Muscle of arm (tissue), 14 donors: ENCODE measurements at places on chromosomes 7 and 10. TPM values are rescaled to one million over a fixed set of nuclear protein-coding genes. Genes with fewer than 3 reads are reported as not detected.
A peak's percentile ranks its signal among the peaks of the same experiment; 100 is the strongest.

The SCART1 gene
- 1.2 TPM for polyA plus RNA-seq

The CC2D2B gene
- 0.81 TPM for polyA plus RNA-seq

The PRLHR gene
- polyA plus RNA-seq, result not detected

The MACC1 gene
- polyA plus RNA-seq, result 0.07 TPM

The MRPL32 gene
- polyA plus RNA-seq, result 37.2 TPM

The H2BK1 gene
- not detected for polyA plus RNA-seq

The GRID1 gene
- 5.8 TPM for polyA plus RNA-seq

The GTPBP4 gene
- 47.5 TPM for polyA plus RNA-seq

The SKIDA1 gene
- polyA plus RNA-seq, result 2.4 TPM

The FOXI2 gene
- polyA plus RNA-seq, result 0.36 TPM

The HABP2 gene
- 0.31 TPM for polyA plus RNA-seq

The CALD1 gene
- polyA plus RNA-seq, result 122 TPM

The FOXP2 gene
- 12.8 TPM for polyA plus RNA-seq

The TRPV5 gene
- 0.05 TPM for polyA plus RNA-seq

The TYW1B gene
- 6.8 TPM for polyA plus RNA-seq

DNA sequence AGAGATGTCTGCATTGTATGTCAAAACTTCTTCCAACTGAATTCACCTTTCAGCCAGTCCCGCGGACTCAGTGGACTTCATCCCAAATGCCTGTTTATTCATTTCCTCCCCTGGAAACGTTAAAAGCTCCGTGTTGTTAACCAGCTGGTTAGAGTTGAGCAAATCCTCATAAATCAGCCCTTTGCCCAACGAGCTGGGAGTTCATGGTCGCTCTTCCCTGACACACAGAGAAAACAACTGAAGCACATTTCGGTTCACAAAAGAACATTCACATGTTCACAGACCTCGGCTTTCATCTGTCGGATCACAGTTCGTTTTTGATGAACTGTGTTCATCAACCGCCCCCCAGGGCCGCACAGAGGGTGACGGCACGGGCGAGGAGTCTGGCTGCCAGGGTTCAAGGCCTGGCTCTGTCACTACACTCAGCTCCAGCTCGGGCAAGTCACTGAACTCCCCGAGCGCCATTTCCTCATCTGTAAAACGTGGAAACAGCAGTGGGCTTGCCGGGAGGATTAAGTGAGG lies 62.6 kb downstream of the GLI3 start:
- no peak for DNase-seq

- DNase-seq, result peak; percentile 46
Observed at GRCh38 chr7:68321776-68322496, 1276.3 kb upstream of the AUTS2 start.

- peak; percentile 84 for DNase-seq
Observed at GRCh38 chr7:45923290-45923689, 2.2 kb upstream of the IGFBP3 start.

- no peak for DNase-seq
Observed at GRCh38 chr10:120600871-120601649, 144.0 kb downstream of the PLPP4 start.

GRCh38 chr7:17532861-17533404 lies 234.5 kb downstream of the AHR start:
- DNase-seq, result no peak

DNA sequence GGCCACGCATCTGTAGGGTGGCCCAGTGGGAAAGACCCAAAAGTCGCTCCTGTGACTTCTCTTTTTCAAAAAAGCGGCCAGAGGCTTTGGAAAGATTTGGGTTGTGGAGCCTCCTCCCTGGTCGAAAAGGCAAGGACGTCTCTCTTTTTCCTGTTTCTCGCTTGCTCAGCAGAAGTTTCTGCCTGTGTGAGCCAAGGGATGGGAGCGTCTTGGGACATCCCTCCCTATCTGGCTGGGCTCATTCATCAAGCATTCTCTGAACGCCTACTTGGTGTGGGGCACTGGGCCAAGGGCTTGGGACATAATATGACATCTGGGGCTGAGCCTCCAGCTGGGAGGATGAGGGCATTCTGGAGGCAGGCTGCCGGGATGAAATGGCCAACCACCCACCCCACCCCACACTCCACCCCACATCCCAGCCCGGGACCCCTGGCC lies 120.9 kb downstream of the C10orf105 start:
- peak; percentile 48 for DNase-seq

DNA sequence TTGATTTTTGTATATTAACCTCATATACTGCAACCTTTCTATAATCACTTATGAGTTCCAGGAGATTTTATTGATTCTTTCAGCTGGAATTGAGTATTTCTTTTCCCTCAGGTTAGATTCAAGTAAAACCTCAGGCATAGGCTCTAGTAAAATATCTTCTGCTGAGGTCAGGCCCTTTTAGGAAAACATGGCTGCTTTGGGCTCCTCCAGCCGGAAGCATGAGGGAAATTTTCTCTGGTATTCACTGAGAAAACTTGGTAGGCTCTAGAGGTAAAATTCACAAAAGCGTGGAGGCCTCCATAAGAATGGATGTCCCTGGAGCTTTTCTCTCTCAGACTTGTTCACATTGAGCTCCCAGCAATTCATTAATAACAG lies 56.7 kb downstream of the AKR1E2 start:
- no peak for DNase-seq

DNA sequence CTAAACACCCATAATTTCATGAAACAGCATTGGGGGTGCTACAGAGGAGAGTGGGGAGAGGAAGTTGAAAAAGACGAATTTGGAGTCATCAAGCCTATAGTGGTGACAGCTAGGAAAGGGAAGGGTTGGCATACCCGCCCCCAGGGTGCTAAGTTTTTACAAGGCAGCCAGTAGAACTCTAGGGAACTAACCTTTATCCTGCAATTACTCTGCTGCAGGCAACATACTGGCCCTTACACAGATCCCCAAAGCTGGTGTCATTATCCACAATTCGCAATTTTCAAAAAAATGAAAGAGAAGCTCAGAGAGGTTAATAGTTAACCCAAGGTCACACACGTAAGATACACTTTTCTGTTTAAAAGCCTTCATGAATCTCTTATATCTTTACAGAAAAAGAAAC lies 14.2 kb upstream of the SLC35B4 start:
- DNase-seq, result no peak

DNA sequence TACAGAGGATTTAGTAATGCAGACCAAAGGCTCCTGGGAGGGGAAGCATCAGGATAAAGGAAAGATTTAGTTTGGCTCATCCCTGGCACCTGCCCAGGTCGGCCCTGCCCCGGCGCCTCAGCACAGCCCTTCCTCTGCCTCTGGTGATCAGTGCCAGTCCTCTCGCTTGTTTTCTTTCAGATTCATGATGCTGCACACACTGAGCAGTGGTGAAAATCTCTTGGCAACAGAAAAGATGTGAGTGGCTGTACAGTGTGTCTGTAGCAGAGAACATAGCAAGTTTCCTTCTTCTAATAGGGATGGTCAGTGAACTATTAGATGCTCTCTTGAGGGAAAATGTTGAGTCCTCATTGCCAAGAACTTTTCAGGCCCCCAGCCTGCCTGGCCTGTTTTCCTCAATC lies 994.1 kb downstream of the KCNMA1 start:
- DNase-seq, result peak; percentile 44

- no peak for DNase-seq
Observed at GRCh38 chr10:27747096-27747451, 1.5 kb upstream of the MKX start.

DNA sequence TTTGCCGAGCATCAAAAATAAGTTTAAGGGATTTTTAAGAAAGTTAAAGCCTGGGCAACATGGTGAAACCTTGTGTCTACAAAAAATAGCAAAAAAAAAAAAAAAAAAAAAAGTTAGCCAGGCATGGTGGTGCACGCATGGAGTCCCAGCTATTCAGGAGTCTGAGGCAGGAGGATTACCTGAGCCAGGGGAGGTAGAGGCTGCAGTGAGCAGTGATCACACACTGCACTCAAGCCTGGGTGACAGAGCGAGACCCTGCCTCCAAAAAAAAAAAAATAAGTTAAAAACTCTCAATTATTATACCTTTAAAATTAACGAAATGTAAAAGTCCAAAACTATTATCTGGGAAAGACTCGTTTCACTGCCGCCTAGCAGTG lies 35.0 kb upstream of the DAGLB start:
- no peak for DNase-seq

DNA sequence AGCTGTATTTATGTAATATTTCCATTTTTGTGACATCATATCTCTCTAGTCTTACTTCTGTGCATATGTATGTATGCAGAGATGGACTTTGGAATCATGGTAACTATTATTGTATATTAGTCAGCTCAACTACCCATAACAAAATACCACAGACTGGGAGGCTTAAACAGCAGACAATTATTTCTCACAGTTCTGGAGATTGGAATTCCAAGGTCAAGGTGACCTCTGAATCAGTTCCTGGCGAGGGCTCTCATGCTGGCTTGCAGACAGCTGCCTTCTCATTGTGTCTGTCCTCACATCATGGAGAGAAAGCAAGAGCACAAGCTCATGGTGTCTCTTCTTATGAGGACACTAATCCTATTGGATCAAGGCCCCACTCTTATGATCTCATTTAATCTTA lies 79.1 kb downstream of the RAMP3 start:
- no peak for DNase-seq

DNA sequence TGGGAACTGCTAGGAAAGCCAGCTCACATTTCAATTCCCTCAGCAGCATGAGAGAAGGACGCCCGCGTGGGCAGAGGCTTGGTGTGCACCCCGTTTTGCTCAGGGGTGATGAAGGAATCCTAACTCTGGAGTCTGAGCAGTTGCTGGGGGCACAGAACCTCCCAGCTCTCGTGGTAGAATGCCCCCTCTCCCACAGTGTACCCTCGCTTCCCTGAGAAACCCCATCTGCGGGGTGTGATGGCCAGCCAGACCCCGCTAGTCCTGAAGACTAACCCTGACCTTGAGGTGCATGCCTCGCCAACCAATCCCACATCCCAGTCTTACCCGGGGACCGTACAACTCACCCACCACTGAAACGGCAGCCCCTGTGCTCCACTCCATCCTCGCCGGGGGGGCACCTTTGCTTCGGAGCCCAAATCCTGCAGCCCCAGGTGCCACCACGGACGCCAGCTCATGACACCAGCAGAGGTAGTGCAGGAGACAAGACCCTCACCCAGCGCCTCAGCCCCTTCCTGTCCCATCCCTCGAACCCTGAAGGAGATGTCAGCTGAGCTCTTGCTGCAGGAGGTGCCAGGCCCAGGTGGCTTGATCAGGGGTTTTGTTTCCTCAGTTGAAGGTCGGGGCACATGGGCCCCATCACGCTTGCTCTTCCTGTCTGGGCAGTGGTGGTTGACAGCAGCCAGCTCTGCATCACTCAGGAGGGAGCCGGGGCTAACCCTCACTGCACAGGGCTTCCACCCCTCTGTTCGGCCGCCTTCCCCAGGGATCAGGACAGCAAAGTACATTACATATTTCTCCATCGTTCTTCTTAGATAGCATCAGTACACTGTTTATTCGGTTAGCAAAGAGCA lies 236.5 kb downstream of the MGMT start:
- DNase-seq, result no peak

DNA sequence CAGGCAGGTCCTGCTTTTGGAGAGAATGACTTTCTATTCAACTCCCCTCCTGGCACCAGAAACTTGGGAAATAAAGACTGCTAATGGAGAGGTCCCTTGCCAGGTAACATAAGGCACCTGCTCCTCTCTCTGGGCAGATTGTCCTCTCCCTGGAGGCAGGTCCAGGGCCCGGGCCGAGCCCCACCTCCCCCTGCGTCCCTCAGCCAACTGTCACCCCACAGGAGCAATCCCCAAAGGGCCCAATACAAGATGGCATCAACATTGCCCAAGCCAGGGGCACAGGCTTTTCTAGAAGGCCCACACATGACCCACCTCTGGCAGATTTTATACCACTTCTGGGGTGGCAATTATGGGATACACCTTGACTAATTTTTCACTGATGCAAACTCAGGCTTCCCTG lies 145.2 kb downstream of the HERPUD2 start:
- DNase-seq, result no peak

DNA sequence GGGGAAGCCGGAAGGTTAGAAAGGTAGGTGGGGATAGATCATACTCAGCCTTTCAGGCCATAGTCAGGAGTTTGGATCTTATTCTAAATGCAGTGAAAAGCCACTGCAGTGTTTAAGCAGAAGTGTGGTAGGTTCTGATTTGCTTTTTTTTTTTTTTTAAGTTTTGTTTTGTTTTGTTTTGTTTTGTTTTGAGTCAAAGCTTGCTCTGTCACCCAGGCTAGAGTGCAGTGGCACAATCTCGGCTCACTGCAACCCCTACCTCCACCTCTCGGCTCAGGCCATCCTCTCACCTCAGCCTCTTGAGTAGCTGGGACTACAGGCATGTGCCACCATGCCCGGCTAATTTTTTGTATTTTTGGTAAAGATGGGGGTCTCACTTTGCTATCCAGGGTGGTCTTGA lies 23.5 kb downstream of the RHOBTB1 start:
- DNase-seq, result no peak

DNA sequence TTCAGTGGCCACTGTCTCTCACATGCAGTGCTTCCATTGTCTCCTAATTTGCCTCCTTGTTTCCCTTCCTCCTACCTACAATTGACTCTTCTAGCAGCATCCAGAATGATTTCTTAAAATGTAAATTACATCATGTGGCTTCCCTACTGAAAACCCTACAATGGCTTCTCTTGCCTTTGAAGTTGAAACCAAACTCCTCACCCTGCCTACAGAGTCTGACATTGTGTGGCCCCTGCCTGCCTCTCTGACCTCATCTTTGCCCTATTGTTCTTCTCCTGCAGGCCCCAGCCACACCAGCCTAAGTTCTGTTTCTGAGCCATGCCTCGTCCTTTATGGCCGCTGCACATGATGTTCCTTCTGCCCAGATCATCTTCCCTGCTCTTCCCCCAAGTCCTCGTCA lies 35.8 kb upstream of the CDK1 start:
- DNase-seq, result no peak

DNA sequence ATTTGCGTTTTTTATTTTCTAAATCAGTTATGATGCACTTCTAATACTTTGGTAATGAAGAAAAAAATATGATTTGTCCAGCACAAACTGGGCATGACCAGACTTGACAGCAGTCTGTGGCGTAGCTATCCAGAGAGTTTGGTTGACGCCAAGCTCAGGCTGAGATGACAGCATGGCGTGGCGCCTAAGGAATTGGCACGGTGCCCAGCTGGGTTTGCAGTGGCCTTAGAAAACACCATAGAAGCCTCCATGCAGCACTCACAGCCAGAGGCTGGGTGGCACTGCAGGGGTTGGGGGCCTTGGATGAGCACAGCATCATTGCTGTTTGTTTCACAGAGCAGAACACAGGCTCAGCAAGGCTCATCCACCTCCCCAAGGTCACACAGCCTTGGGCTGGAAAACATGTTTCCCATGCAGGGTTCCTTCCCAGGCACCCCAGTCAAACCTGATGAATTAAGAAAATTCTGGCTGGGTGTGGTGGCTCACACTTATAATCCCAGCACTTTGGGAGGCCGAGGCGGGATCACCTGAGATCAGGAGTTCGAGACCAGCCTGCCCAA lies 88.9 kb downstream of the GTF2IRD1 start:
- DNase-seq, result no peak
